Activated gamma-delta T cell treated with anti-CD3 and anti-CD28 coated beads, Interleukin-2, amount 50 U/mL, for 16 hours (primary cell): ENCODE measurements at places on chromosomes 2 and 18.

DNA sequence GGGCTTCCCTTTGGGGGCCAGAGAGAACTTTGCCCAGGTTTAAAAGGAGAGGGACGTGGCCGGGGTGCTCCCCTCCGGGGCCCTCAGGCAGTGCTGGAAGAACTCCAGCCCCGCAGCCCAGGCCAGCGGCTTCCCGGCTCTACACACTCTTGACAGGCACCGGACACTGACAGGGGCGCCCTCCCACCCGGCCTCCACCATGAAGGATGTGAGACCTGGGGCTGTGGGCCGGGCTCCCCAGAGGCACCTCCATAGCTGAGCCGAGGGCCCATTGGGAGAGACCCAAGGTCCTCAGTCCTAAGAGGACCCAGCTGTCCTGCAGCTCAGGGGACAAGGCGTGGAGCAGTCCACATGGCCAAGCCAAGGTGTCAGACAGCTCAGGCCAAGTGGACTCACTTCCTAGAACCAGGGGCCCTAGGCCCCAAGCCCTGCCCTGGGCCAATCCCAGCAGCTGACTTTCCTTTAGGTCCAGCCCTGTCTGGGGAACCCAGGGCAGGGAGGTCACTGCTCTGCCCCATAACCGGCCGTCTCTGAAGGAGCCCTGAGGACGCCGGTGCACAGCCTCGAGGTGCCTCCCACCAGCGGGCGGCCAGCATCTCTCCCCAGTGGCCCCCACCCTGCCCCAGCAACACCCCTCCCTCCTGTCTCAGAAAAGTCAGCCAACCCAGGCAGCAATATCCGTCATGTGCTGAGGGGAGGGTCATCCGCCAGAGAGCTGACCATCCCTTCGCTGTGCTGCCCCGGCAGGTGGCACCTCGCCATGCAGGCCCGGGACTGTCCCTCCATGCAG lies 51.8 kb downstream of the BIN1 start:
- DNase-seq = no peak

DNA sequence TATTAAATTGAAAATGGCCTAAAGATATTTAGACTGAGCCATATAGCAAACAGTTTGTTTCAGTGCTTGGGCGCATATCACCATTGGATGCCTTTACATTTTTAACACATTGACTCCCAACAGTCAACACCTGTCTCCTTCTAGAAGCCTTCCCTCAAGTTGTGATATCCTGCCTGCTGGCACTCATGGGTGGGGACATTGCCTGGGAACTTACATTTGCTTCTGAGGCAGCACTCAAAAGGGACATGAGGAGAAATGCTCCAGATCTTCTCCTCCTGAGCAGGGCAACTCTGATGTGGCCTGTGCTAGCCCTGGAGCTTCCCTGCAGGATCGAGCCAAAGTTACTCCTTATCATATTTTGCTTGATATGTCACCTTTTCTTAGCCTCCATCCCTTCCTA lies 392.2 kb downstream of the CDH7 start:
- no peak for DNase-seq

DNA sequence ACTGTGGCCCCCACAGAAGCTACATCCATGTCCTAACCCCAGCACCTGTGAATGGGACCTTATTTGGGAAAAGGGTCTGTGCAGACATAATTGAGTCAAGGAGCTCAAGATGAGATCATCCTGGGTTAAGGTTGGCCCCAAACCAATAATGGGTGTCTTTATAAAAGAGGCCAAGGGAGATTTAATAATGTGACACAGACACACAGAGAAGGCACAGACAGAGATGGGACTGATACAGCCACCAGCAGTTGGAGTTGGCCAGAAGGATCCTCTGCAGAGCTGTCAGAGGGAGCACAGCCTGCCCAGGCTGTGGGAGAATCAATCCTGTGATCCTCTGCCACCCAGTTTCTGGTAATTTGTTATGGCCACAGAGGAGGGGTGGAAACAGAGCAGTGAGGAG lies 26.0 kb downstream of the SNORC start:
- no peak for DNase-seq

DNA sequence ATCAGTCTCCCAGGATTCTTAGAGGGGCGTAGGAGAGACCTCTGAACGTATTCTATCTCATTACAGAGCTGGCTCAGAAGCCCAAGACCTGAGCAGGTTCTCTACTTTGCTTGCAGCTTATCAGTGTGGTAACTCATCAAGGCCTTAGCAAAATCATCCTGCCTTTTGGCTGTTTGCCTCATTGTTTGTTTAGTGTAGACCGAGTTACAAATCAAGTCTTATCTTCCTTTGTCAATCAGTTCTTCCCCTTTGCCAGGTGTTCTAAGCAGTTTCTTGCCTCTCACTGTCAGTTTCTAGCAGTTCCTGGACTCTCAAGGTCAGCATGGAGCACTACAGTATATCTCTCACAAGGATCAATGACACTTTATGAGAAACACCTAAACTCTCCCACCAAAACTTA lies 30.9 kb upstream of the NAB1 start:
- DNase-seq = no peak

GRCh38 chr2:174038462-174038861 lies 73.3 kb upstream of the SP3 start:
- DNase-seq = no peak

DNA sequence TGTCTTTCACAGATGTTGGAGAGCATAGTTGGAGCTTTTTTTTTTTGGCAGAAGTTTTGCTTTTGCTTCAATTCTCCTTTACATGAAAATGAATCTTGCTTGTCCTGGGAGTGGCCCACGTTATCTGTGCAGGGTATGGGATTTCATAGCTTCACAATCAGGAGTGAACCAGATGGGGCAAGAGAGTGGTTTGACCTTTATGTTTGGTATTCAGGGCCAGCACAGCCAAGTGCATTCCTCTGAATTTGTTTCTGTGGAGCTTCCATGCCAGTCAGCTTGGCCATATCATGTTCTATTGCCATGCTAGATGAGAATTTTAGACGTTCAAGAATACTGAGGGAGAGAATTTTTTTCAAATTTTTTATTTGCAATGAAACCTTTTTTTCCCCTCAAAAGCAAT lies 116.6 kb downstream of the PRPF40A start:
- DNase-seq = no peak

DNA sequence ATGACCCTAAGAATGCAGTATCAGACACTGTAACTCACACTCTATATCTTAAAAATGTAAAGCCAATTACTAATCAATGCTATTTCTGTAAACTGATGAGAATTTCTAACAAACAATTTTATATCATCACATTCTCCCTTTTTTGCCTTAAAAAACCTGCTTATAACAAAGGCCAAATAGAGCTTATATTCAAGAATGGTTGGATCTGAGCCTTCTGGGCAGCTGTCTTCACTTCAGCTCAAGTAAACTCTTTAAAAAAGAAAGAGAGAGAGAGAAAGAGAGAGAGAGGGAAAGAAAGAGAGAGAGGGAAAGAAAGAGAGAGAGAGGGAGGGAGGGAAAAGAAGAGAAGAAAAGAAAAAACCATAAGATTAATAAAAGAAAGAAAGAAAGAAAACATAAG lies 231.8 kb downstream of the KCNE4 start:
- no peak for DNase-seq

GRCh38 chr2:104658904-104659591 lies 194.9 kb upstream of the POU3F3 start:
- no peak for DNase-seq

GRCh38 chr18:8780227-8780626 lies 74.9 kb downstream of the MTCL1 start:
- DNase-seq = no peak

- no peak for DNase-seq
These were observed 2.5 kb downstream of the LTBP1 start for GRCh38 chr2:32949260-32949659.

DNA sequence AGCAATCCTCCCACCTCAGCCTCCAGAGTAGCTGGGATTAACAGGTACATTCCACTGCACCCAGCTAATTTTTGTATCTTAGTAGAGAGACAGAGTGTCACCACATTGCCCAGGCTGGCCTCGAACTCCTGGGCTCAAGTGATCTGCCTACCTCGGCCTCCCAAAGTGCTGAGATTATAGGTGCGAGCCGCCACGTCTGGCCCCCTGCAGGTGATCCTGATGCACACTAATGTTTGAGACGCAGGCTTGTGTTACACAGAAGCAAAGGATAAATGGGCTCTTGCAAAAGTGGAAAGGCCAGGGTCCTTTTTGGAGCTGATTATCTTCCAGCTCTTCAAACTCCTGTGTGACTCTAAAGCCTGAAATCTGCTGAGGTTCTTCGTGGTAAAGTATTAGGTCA lies 84.2 kb downstream of the TGFA start:
- DNase-seq = no peak

GRCh38 chr2:97950329-97951154 lies 45.2 kb downstream of the TMEM131 start:
- DNase-seq = no peak

DNA sequence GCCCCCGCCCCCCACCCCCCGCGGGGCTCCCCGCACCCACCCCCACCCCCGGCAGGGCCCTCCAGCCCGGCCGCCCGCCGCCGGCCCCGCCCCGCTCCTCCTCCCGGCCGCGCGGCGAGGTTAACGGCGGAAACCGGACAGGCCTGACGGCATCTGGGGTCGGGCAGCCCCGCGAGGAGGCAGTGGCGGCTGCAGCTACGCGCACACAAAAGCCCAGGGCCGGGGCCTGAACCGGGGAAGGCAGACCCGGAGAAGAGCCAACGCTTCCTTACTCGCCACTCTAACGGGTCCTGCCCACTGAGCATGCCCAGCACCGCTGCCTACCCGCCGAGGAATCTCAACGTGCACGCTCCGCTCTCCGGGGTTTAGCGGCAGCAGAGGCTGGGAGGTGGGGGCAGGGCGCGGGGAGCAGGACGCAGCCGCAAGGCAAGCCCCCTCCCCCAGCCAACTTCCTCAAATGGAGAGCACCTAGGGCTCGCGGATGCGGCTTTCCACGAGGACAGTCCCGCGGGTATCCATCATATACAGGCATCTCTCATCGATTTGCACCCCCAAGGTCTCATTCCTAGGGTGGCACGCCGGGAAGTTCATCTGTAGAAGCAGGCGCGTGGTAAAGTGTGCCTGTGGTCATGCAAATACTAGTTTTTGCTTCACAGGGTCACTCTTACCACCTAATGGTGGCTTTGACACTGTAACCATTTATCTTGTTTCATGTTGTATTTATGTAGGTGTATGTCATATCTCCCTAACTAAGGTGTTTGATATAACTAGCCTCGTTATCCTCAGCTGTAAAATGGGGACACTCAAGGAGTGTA lies at the start of gene MEMO1:
Gene MEMO1, minus strand, starts transcription at position 339 of the 815 bp plus-strand sequence. CDS start 761 bp downstream, outside the sequence.
- DNase-seq = peak; percentile 88

- no peak for DNase-seq
These were observed 418.6 kb downstream of the ZNF521 start for GRCh38 chr18:24933345-24933744.

- DNase-seq = no peak
These were observed 37.3 kb downstream of the DARS1 start for GRCh38 chr2:135948141-135948540.

DNA sequence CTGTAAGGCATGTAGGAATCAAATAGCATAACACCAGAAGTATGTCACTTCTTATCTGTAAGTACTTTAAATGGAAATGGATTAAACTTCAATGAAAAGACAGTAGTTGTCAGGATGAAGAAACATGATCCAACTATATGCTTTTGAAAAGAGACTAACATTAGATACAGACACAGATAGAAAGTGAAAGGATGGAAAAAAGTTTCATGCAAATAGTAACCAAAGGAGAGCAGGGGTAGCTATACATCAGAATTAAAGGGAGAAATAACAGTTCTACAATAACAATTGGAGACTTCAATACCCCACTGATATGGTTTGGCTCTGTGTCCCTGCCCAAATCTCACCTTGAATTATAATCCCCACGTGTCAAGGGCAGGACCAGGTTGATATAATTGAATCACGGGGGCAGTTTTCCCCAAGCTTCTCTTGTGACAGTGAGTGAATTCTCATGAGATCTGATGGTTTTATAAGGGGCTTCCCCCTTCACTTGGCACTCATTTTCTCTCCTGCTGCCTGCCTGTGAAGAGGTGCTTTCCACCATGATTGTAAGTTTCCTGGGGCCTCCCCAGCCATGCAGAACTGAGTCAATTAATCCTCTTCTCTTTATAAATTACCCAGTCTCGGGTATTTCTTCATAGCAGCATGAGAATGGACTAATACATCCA lies 205.4 kb upstream of the CDH2 start:
- no peak for DNase-seq

- DNase-seq = no peak
These were observed 39.9 kb upstream of the SP3 start for GRCh38 chr2:174004905-174005605.

GRCh38 chr2:46119453-46119852 lies 177.8 kb upstream of the EPAS1 start:
- no peak for DNase-seq
